Stimulated activated CD4-positive, alpha-beta T cell treated with anti-CD3 and anti-CD28 coated beads, Interleukin-15, amount 100 ng/mL, for 1 hour (primary cell): ENCODE measurements at places on chromosomes 5 and 9.

GRCh38 chr9:87137718-87138117 lies 190.4 kb upstream of the GAS1 start:
- DNase-seq, result no peak

- DNase-seq, result no peak
Measured at GRCh38 chr5:66498791-66499207, 97.4 kb upstream of the MAST4 start.

DNA sequence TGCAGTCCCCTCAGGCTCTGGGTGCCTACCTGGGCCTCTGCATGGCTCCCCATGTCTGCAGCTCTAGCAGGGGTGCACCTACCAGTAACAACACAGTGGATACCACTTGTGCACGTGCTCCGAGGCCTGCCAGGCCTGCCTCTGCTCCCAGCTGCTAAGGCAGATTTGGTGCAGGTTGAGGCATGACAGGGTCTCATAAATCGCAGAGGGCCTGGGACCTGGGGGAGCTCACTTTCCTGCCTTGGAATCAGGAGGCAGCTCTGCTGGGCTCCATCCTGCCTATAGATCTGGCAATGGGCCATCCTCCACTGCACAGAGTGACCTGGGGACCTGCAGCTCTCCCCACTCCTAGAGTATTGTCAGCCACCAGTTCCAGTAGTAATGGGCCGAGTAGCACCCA lies 121.9 kb upstream of the CXCL14 start:
- no peak for DNase-seq

- DNase-seq, result no peak
Measured at GRCh38 chr5:43947935-43948334, 345.0 kb downstream of the NNT start.

DNA sequence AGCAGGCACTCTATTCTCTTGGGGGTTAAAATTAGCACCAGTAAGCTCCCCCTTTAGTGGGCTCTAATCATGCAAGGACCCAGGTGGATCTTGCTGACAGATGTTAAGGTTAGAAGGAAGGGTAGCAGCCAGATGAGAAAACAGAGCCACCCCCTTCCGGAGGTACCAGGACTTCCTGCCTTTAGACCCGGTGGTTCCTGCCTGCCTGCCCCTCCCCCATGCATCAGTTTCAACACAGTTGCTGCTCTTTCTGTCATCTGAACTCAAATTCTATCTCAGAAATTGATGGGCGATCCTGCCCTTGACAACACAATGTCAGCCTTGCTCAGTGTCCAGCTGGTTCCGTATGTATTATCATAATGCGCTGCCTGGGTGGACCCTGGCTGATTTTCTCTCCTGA lies 287.3 kb downstream of the EBF1 start:
- no peak for DNase-seq

- no peak for DNase-seq
Measured at GRCh38 chr5:52725065-52725746, 62.5 kb upstream of the ITGA1 start.

- DNase-seq, result no peak
Measured at GRCh38 chr9:26791274-26791673, 101.3 kb downstream of the CAAP1 start.

DNA sequence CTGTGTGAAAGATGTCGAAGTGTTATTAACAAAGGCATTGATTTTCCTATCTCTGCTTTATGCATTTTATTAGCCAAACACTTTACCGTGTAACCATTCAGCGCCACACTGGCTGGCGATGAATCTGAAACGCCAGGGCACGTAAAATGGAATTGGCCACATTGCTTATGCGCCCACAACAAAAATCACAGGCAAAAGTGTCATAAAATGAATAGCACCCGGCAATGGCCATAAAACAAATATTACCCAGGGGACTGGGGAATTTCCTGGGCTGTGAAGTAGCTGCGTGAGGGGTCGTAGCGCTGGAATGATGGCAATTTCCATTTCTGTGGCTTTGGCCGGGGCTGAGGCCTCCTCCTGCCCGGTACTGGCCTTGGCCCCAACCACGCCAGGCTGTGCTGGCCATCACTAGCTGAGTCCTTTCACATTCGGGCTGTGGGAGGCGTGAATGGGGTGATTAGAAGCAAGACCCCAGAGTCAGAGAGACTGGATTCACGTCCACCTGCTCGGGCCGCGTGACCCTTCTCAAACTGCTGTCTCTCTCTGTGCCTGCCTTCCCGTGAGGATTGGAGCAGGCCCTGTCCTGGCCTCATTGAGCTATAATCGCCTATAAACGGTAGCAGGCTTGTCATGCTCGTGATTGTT lies 254.5 kb downstream of the PBX3 start:
- no peak for DNase-seq

DNA sequence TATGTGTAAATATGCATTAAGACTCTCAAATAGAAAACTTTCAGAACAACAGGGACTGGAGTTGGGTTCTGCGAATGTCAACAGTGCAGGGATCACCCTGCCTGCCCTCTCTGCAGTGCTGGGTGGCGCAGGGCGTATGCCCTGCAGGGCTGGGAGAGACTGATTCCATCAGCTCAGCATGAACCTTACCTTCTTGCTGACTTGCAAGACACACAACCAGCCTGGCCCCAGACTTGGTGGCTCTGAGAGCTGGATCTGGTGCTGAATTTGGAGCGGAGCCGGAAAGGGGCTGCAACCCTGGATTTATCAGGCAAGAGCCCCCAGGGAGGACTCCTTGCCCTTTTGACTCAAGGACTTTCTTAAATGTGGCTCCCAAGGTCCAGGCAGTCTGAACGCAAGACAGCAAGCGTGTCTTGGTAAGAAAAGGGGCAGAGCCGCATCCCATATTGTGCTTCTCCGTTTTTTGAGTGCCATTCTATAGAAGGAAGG lies 376.0 kb upstream of the IRX2 start:
- no peak for DNase-seq

DNA sequence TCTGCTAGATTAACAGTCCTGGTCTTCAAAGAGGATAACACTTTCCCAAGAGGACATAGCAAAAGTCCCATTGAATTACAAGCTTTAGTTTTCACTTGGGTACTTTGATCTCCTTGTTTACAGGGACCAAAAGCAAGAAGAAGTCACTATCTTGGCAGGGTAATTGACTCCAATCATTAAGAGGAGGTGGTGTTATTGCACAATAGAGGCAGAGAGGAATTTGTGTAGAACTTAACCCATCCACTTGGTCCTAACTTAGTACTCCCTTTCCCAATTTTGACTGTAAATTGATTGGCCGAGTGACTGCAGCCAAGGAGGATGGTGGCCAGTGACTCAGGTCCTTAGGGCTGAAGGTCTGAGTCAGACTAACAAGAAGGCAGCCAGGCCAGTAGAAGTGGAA lies 9.3 kb upstream of the TRPC7 start:
- DNase-seq, result no peak

DNA sequence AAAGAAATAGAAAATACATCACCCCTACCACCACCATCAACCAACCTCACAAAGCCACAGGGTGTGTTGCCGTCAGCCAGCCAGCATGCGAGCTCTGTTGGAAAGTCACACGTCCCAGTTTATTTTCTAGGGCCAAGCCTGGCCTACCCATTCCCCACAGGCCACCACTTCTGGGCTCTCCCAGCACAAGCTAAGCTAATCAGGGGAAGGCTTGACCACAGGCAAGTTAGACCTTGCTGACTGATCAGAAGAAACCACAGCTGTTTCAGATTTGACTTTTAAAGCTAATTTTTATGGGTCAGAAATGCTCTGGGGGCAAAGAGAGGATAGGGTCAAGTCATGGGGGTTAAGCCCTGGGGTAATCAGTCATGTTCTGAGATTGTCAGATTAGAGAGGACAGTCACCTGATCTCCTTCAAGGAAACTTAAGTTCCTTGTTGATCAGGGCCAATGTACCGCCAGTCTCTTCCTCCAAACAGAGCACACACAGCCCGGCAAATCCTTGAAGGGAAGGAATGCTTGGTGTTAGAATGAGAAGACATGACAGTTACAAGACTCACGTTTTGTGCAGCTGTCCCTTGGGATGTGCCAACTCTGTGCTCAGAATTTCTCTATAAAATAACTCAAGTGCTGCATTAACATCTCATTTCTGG lies 7.6 kb downstream of the SHB start:
- no peak for DNase-seq

GRCh38 chr5:34957321-34957720 lies 28.0 kb downstream of the DNAJC21 start:
- no peak for DNase-seq

DNA sequence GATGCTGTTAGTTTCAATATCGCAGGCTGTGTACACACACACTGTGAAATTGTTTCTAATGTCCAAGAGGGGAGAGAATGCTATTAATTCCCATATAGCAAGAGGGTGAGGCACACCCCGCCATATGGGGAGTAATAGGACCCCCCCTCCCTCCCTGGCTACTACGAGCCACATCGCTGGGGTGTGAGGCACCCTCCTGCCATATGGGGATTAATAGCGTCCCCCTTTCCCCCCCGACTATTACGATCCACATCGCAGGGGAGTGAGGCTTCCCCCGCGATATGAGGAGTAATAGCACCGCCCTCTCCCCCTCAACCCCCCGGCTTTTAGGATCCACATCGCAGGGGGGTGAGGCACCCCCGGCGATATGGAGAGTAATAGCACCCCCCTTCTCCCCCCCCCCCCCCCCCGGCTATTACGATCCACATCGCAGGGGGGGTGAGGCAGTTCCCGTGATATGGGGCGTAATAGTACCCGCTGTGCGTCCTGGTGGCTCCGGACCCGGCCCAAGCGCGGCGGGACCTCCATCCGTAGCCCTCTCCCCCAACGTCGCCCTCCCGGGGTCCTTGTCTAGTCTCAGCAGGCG lies 494 bp upstream of the STK32A start:
- DNase-seq, result no peak

- no peak for DNase-seq
Measured at GRCh38 chr9:4096121-4096520, 203.7 kb downstream of the GLIS3 start.

GRCh38 chr5:1881098-1881572 lies 1.6 kb downstream of the IRX4 start:
- no peak for DNase-seq

DNA sequence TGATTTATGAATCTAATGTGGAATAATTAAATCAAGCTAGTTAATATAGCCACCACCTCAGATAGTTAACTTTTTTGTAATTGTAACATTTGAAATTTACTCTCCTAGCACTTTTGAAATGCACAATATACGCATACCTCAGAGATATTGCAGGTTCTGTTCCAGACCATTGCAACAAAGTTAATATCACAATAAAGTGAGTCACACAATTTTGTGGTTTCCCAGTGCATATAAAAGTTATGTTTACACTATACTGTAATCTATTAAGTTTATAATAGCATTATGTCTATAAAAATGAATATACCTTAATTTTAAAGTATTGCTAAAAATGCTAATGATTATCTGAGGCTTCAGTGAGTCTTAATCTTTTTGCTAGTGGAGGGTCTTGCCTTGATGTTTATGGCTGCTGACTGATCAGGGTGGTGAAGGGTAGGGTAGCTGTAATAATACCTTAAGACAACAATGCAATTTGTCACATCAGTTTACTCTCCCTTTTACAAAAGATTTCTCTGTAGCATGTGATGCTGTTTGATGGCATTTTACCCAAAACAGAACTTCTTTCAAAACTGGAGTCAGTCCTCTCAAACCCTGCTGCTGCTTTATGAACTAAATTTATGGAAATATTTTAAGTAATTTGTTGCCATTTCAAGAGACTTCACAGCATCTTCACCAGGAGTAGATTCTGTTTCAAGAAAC lies 235.1 kb upstream of the ADAMTSL1 start:
- DNase-seq, result no peak

GRCh38 chr5:163659568-163659902 lies 154.1 kb downstream of the MAT2B start:
- no peak for DNase-seq

- no peak for DNase-seq
Measured at GRCh38 chr5:28313321-28313951, 1275.0 kb upstream of the CDH9 start.

DNA sequence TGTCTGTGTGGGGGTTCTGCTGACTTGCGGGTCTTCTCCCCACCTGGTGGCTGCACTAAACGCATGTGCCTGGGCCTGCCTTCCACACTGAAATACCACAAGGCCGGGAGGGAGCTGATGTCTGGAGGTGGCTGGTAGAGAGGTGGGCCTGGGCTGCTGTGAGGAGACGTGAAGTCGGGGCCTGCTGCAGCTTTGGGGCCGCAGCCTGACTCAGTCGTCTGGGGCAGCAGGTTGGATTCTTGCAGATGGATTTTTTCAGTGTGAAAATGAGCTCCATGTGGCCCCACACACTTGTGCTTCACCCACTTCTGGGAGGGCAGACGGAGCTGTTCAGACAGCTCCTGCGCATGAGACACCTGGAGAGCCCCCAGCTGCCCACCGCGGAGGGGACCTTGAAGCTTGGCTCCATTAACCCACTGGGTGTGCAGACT lies 29.3 kb downstream of the COL5A1 start:
- no peak for DNase-seq

DNA sequence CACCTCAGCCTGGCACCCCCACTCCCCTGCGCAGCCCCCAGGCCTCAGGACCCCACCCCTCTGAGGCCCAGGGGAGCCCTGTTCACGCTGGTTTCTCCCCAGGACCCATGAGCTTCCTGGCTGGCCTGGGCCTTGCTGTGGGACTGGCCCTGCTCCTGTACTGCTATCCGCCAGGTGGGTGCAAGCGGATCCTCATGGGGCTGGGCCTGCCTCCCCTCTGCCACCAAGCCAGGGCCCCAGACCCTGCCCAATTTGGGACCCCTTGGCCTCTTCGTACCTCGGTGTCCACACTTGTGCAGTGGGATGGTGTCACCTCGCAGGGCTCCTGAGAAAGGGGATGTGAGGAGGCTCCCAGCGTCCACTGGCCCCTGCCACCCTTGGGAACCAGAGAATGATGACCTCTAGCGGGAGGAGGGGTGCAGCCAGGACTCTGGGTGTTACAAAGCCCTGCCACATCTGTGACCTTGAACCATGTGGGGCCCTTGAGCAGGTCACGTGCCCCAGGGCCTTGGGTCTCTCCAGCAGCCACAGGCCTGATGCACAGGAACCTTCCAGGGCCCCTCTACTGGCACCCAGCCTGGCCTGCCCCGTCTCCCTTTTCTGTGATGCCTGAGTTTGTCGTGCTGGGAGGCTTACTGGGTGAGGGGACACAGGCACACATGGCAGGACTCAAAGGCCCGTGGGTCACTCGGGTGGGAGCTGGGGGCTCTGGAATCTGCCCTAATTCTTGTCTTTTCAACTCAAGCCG lies 16.3 kb downstream of the CARD19 start:
- DNase-seq, result no peak

- no peak for DNase-seq
Measured at GRCh38 chr5:41748631-41749030, 121.6 kb downstream of the OXCT1 start.
